MV-4-11 (cell line): ENCODE measurements at places on chromosomes 6 and 20.

GRCh38 chr6:159213405-159213804, 44.2 kb downstream of the FNDC1 start:
- DNase-seq, result no peak

- DNase-seq, result no peak
Observed at GRCh38 chr6:154343473-154344308, 12.9 kb downstream of the IPCEF1 start.

DNA sequence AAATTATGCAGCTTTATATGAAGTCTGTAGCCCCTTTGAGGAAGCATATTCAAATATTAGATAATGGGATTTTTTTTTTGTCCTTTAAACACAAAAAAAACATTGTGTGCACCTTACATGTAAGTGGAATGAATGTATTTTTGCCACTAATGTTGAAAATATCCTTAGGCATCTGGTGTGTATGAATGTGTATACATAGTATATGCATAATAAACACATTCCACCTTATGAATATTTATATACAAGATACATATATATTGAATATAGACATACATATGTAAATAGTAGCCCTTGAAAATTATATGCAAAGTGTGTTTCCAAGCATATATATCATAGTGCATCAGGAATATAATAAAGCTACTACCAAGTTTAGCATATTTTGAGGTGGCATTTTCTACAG, 94.8 kb downstream of the SOBP start:
- no peak for DNase-seq

DNA sequence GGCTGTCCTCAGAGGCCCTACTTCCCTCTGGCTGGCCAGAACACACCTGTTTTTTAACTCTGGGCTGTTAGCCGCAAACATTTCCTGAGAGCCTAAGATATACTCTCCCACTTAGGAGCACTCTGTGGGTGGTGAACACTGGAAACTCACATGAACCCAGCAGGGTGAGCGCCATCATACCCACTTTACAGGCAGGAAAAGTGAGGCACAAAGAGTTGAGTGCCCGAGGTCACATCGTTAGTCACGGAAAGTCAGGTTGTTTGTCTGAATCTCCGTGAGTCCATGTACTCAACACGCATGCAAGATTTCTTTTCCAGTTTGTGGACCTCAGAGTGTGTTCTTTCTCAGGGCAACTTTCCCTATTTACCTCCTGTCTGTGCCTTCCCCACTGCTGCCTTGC, 1.9 kb downstream of the BAK1 start:
- DNase-seq, result no peak

DNA sequence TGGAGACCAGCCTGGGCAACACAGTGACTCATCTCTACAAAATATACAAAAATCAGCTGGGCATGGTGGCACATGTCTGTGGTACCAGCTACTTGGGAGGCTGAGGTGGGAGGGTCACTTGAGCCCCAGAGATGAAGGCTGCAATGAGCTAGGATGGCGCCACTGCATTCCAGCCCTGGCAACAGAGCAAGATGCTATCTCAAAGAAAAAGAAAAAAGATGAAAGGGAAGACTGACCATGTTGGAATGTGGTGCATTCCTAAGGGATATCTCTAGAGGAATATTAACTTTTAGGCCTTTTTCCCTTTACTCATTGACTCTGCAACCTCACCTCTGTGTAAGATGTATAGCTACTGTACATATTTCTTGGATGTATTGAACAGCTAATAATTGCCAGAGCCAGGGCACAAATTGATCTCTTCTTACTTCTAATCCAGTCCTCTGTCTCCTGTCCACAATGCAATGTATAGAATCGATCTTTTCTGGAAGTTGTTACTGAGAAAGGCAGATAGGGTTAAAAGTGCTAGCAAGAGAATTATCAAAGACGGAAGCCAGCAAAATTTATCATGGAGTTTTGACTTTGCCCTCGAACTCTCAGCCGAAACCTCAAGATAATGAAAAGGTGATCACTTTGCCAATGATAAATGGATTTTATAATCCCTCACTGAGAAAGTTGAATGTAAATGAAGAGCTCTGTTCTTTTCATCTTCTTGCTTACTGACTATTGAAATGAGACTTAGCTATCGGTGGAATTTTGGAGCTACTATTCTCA, 46.3 kb downstream of the GCNT2 start:
- DNase-seq, result no peak

DNA sequence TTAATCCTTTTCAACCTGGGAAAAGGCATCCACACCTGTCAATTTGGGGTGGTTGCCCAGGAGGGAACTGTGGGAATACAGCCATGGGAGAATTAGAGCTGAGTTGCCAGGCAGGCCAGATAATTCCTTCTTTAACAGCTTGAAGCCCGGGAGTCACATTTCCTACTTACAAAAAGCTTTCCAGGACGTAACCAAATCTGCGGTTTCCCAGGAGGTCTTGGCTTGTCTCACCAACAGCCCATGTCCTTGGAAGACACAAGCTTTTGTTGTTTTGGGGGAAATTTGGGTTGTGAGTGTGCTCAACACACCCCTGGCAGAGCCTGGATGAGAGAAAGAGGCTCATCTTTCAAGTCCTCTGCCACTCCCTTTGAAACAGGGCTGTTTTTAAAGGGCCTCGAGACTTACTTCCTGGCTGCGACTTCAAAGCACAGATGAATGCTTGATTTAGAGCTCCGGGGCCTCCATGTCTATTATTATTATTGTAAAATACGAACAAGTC, 465.9 kb upstream of the BTBD3 start:
- DNase-seq, result no peak

DNA sequence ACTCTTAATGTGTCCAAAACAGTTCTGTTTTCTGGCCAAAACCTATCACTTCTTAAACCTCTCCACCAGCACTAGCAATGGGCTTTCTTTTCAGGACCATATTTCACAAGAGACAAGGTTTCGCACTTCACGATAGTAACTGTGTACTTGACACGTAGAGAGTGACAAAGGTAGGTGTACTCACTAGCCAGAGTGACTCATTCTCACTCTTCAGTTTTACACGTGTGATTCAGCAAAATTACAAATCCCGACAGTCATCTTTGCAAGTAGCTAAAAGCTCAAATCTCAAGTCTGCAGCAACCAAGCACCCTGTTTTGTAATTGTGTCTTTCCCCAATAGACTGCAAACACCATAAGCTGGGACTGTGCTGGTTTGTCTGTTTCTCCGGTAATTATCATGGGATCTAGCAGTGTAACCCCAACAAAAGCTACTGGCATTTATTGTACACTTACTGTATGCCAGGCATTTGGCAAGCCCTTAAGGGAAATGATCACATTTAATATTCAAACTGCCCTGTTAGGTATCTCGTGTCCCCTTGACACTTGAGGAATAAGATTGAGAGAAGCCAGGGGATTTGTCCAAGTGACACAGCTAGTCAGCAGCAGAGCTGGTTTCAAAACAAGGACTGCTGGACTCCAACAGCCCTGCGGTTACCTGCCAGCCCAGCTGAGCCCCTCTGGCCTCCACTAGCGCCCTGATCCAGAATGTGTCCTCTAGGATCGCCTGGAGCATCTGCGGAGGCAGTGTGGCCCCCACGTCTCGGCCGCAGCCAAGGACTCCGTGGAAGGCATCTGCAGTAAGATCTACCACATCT, 9.9 kb downstream of the PCIF1 start:
- peak; percentile 20 for DNase-seq

DNA sequence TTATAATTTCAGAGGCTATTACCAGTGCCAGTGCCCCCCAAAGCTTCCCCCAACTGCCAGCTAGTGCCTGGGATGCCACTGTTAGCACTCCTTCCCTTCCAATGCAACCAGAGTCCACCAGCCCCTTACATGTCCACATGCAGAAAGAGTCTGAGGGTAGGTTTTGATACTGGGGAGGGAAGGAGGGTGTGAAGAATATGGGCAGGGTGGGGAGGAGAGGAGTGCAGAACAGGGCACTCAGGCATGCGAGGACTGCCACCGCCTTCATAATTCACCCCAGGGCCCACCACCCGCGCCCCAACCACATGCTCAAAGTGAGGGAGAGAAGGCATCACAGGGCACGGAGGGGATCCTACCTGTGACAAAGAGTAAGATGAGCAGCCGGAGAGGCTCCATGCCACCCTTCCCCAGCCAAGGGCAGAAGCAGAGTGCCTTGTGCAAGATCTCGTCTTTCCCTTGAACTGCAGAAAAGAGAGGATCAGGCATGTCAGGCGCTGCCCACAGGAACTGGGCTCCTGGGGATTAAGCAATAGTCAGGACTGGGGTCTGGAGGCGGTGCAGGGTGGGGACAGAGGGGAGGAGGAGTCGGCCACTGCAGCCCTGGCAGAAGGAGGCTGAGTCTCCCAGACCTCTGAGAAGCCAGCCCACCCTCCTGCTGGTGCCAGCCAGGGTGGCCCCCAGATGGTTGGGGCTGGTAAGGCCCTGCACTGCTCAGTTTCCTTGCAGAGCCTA, at the start of gene TREM2:
Gene TREM2 (minus strand): TSS at position 430 of the 732 bp plus-strand sequence. CDS start 34 bp downstream, at position 396.
- peak; percentile 45 for DNase-seq

- no peak for DNase-seq
Observed at GRCh38 chr6:48186746-48187145, 75.7 kb upstream of the PTCHD4 start.

DNA sequence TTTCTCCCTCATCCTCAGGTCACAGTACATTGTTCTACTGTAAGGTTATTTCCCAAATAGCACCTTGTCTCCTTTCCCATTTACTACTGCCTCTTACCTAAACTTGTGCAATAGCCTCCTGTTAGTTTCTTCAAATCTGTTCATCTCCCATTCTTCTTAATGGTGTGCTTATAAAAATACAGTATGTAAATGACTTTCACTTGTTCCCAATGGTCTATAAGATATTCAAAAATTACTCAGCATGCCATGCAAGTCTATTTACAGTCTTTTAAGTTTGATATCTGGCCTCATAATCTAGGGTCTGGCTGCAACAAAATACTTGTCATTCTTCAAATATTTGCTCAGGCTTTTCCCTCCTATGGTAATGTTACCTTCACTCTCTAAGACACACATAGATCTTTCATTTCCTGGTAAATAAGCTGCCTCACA, 31.5 kb upstream of the RHAG start:
- DNase-seq, result no peak

DNA sequence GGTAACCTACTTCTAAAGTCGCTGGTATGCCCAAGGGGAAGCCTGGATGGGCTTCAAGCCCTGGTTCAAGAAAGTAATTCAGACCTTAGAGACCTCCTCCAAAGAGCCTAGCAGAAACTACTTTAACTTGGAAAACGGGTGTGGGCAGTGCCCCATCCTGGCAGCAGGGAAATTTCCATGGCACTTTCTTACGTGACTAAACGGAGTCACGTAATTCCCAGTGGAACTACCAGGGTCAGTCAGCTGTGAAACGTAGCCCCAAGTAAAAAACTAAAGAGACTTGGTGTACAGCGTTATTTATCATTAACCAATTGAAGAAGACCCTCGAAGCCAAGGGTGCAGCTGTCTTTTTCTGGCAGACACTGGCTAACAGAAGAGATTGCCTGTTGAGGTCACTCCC, 114.0 kb downstream of the RCAN2 start:
- DNase-seq, result no peak

GRCh38 chr6:53300656-53301551, 47.8 kb downstream of the ELOVL5 start:
- DNase-seq, result peak; percentile 21

GRCh38 chr6:35044145-35044745, 96.9 kb downstream of the TCP11 start:
- peak; percentile 54 for DNase-seq

DNA sequence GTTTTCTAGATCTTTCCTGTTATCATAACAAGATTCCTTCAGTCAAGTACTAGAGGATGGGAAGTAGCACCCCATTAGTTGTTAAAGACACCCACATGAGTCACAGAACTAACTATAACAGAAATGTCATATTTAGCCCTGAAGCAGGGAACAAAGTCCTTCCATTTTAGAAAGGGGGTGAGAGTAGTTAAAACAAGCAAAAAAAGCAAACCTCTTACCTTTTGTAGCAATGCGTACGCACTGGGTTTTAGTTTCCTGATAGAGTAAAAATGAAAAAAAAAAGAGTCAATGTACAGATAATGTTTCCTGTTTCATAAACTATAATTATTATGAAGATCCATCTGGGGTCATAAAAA, 163.7 kb upstream of the THEMIS start:
- no peak for DNase-seq

- DNase-seq, result no peak
Observed at GRCh38 chr6:147169529-147169928, 34.7 kb upstream of the STXBP5 start.

- no peak for DNase-seq
Observed at GRCh38 chr6:24763578-24763977, 11.2 kb upstream of the GMNN start.

DNA sequence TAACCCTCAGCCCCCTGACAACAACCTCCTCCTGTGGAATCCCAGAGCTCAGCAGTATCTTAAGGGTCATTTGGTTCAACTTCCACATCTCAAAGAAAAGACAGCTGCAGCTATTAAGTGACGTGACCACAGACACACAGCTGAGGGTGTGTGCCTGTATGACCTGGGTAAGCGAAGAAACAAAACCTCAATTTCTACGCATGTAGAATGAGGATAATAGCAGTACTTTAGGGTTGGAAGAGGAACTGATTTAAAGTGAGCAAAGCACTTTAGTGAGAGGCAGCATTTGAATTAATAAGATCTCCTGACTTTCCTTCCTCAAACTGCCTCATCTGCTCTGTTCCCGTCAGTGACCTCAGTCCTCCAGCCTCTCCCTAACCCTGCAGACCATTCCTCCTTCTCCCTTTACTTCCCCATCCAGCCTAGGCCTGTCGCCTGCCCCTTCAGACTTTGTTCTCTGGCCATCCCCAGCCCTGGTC, 6.8 kb upstream of the ARMC2 start:
- peak; percentile 74 for DNase-seq

- DNase-seq, result peak; percentile 97
Observed at GRCh38 chr6:26021350-26022131, 58.9 kb downstream of the TRIM38 start.

GRCh38 chr20:25139029-25139705, 56.3 kb upstream of the ENTPD6 start:
- DNase-seq, result no peak

DNA sequence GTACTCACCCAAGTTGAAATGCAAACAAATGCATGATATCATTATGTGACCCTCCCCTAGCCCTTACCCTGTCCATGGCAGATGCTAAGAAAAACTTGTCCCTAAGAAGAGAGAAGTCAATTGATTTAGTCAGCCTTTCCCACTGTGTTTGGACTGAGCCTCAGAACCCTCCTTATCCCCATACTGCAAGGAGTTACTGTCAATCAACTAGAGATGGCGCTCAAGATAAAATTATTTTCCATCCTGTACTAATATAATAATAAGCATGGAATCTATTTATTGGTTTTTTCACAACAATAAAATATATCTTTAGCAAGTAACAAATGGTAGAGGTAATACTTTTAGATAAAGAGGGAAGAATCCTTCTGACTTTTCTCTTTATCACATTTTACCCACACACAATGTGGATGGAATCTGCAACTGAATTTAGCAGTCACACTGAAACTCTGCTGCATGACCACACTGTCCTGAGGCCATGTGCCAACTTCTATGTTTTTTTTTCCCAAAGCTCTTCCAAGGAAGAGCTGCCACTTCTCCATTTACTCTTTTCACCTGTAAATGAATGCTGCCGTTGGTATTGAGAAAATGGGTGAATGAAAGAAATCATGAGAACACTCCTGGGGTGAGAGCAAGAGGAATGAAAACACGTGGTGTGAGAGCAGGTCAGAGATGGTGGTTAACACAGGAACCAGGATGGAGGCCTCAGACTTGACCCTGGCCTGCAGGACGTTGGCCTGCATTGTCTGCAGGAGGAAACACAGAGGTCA, 10.5 kb downstream of the NT5E start:
- DNase-seq, result no peak
